Colonic mucosa (tissue), 4 donors: ENCODE measurements at places on chromosomes 16 and 17. TPM values are rescaled to one million over a fixed set of nuclear protein-coding genes. Genes with fewer than 3 reads are reported as not detected.

The CCL4 gene
- total RNA-seq, result 3.8 TPM

The PYCARD gene
- 118 TPM for total RNA-seq

The MLST8 gene
- total RNA-seq, result 26.5 TPM

DNA sequence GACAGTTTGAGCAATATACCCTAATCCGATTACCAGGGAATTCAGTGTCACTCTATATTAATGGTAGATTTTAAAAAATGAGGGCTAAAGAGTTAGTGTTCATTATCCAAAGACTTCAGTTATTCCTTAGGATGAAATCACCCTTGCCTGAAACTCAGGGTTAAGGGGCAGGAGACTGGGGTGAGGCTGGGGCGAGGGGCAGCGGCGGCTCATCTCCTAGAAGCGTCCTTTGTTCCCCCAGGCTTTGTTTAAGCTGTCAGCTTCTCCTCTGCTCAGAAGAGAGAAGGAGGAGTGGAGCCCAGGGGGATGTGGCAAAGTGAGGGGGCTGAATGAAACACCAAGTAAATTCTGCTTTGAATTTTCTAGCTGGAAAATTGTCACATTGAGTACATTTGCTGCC, 117.7 kb upstream of the ELAC2 start:
- DNase-seq, result no peak

The HSD11B2 gene
- 348 TPM for total RNA-seq

DNA sequence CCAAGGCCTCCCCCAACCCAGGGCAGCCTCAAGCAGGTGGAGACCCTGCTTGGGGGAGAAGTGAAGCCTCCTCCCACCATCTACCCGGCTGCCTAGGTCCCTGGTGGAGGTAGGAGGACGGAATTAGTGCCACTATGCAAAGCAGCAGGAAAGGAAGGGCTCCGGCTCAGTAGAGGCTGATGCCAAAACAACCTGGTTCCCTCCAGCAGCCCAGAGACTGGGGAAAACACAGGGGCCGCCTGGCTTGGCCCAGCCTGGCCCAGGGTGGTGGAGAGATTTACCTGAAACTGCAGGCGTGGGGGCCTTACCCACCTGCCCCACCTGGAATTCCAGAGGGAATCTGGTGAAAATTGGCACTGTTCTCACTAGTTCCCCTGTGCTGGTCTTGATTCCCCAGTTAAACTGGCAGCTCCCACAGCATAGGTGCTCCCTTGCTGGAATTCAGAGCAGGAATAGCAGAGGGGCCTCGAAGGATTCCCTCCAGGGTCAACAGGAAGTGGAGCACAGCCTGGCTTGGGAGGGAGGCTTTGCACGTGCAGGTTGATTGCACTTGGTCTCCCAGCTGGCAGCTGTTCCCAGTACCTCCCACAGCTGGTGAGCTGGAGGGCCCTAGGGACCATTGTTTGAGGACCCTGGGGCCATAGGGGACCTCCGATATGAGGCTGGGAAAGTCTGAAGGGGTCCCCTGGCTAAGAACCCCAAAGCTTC, 4.5 kb downstream of the CD79B start:
- no peak for DNase-seq

The CCL18 gene
- total RNA-seq, result 3.5 TPM
